Activated CD8-positive, alpha-beta memory T cell treated with anti-CD3 and anti-CD28 coated beads for 24 hours (primary cell): ENCODE measurements at places on chromosomes 11 and 22.
A peak's percentile ranks its signal among the peaks of the same experiment; 100 is the strongest.

DNA sequence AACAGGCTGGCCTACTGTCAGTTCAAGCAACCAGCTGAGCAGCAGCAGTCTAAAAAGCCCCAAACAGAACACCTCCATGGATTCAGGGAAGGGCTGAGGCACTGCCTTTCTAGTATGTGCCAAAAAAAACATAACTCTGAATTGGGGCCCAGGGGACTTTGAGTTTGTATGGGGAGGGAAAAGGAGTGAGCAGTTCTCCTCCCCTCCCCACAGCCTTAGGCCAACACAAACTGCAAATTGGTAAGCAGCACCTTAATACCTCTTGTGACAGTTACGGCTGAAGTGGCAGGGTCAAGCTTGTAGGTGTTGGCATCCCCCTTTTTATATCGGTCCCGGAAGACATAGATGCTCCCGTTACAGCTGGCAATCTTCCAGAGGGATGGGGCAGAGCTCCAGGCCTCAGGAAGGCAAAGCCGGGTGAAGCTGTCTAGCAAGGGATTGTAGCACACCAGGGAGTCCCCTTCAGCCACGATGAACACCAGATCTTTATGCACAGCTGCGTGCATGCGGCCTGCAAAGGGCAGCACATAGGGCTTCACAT, 6.0 kb downstream of the KBTBD4 start:
- no peak for DNase-seq

DNA sequence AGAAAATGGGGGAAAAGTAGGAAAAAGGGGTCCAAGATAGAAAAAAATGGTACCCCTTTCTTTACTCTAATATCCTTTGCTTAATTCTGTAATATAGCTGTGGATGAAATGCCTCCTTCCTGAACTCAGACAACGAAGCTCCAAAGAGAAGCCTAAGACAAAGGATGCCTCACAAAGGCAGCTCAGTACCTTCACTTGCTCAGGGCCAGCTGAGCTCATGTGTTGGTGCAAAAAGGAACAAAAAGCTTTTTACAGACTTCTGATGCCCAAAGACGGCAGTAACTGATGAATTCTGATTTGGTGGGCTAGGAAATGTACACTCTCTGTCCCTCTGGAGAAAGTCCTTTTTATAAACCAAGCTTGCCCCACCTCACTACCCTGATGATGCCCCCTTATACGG, 77.5 kb downstream of the DENND5A start:
- no peak for DNase-seq

GRCh38 chr11:128733440-128734102, 39.7 kb downstream of the FLI1 start:
- no peak for DNase-seq

DNA sequence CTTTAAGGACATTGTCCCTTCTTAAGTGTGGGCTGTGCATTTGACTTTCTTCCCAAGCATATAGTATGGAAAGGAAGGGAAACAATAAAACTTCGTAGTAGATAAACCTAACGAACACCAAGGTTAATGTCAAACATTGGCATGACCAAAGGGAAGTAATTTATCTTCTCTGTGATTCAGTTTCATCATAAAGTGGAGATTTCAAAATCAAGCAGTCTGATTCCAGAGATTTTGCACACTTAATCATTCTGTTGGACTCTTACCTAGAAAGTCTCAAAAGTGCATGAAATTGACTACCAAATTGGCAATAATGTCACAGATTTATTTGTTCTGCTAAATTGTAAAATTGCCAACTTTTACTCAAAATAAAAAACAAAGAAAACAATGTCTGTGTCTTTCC, 559.7 kb downstream of the JRKL start:
- DNase-seq: no peak

GRCh38 chr22:36379593-36380361, 8.0 kb downstream of the MYH9 start:
- no peak for DNase-seq

DNA sequence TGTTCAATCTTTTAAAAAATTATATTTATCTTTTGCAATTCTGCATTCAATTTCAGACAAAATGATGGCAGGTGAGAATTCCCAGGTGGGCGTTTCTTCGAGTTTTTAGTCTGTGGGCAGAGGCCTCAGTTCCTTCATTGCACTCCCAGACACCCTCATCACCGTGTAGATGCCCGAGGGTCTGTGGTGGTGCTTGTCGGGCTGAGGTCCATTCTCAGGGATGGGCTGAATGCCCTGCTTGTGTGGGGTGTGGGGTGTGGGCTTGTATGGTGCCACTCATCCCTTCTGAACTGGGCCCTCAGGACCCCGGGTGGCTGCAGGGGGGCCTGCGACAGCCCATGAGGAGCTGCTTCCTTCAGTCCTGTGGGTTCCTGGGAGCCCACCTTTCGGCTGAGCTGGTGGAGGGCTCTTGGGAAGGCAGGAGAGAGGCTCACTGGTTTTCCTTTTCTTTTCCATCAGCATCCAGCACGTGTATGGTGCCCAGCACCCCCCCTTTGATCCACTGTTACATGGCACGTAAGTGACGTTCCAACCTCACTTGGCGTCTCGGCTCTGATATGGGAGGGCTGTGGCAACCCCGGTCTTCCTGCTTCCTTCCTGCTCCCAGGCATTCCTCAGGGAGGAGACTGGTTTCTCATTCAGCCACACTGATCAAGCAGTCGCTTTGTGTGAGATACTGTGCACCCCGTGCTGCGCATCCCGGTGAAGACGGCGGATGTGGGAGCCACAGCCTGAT, 29.8 kb downstream of the TBC1D22A start:
- no peak for DNase-seq

- no peak for DNase-seq
Observed at GRCh38 chr11:87861030-87861429, 314.2 kb downstream of the RAB38 start.

GRCh38 chr11:26599425-26599824, 27.4 kb upstream of the MUC15 start:
- no peak for DNase-seq

- peak; percentile 64 for DNase-seq
Observed at GRCh38 chr11:88421530-88421929, 84.0 kb upstream of the CTSC start.

GRCh38 chr22:35995348-35995747, 33.3 kb downstream of the RBFOX2 start:
- DNase-seq: no peak

- DNase-seq: no peak
Observed at GRCh38 chr11:91790346-91791170, 434.1 kb upstream of the FAT3 start.

GRCh38 chr22:38467438-38467903, 425 bp upstream of the KDELR3 start:
- no peak for DNase-seq
